ENCODE measurements at places on chromosomes 4 and X. TPM values are rescaled to one million over a fixed set of nuclear protein-coding genes. Genes with fewer than 3 reads are reported as not detected.

- no peak for DNase-seq
Measured at GRCh38 chr4:3426465-3427133, 15.2 kb upstream of the HGFAC start.

DNA sequence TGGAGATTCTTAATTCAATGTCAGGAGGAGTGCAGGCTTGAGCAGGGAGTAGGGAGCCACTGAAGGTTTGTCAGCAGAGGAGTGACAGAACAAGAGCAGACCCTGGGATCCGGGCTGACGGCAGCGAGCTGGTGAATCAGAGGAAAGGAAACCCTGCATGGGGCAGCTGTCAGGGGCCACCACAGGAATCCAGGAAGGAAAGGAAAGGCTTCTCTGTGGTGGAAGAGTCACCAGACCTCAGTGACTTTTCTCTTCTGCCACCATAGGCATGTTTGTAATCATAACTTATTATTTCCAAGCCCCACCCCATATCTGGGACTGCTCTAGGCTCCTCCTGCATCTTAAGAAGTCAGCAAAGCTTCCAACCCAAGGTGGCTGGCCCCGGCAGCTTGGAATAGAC is 150.9 kb downstream of the BCOR start:
- DNase-seq: no peak

DNA sequence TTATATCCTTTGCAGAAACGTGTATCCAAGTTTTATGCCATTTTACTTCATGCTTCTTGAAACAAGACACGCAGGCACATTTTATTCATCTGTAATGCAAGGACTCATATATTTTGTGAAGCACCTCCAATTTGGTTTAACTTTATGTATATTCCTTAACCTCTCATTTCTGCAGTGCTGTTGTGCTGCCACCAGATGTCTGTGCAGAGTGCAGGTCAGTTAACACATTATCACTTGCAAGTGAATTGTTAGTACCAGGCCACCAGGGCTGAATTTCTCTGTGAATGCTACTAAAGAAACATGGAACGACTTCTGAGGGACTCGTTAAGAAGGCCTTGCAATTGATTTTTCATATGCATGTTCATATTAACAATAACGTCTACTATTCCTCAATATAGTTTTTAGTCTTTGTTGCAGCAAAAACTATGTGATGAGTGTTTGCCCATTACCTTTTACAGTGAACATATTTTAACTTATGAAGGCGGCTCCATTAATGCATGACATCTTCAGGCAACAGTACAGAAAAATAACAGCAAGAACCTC is 770.3 kb downstream of the NLGN4X start:
- DNase-seq: no peak

- DNase-seq: no peak
Measured at GRCh38 chr4:154406018-154406795, 85.4 kb downstream of the DCHS2 start.

- no peak for DNase-seq
Measured at GRCh38 chr4:161680146-161680545, 483.7 kb downstream of the FSTL5 start.

GRCh38 chrX:132518401-132518800 is 29.6 kb upstream of the MBNL3 start:
- DNase-seq: no peak

The PTTG2 gene
- total RNA-seq: not detected

The MTNR1A gene
- total RNA-seq: not detected

The SRPX2 gene
- total RNA-seq: 5.1 TPM

The BEND2 gene
- not detected for total RNA-seq

The GCNA gene
- total RNA-seq: 7.5 TPM

Data from psoas muscle (tissue), 8 donors.